ENCODE measurements at places on chromosomes 3 and 15.

- peak; percentile 1 for DNase-seq
Measured at GRCh38 chr3:12454816-12455121, 29.5 kb upstream of the TSEN2 start.

GRCh38 chr15:44909423-44909822, 47.1 kb upstream of the TERB2 start:
- no peak for DNase-seq

GRCh38 chr3:122921791-122922651, 105.5 kb downstream of the SEMA5B start:
- no peak for DNase-seq

DNA sequence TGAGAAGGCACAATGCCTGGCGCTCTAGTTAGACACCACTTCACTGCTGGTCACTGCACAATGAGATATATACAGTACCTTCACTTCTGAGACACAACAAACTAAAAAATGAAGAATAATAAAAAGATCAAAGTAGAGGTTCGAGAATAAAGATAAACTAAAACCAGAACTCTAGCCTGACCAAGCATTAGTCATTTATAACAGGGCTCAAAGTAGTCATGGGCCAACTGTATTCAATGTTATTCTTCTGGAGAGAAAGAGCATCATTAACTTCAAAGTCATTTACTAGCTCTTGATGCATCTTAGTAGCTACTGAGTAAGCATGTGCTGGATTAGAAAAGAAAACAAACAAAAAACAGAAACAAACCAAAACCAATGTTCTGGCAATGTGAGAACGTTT, 145.2 kb downstream of the SSR3 start:
- DNase-seq, result no peak

DNA sequence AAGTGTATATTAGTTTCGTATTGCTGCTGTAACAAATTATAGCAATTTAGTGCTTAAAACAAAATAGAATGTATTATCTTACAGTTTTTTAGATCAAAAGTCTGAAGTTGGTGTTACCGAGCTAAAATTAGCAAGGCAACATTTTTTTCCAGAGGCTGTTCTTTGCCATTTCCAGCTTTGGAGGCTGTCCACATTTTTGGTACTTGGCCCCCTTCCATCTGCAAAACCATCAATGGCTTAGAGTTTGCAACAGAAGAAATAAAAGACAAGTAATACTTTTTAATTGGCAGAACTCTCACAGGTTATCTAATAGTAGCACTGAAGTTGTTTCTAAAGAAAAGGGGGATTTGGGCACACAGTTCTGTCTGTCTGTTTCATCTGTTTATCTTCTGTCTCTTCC, 1248.5 kb downstream of the ROBO1 start:
- DNase-seq, result no peak

- no peak for DNase-seq
Measured at GRCh38 chr15:88239594-88239993, 16.9 kb downstream of the NTRK3 start.

DNA sequence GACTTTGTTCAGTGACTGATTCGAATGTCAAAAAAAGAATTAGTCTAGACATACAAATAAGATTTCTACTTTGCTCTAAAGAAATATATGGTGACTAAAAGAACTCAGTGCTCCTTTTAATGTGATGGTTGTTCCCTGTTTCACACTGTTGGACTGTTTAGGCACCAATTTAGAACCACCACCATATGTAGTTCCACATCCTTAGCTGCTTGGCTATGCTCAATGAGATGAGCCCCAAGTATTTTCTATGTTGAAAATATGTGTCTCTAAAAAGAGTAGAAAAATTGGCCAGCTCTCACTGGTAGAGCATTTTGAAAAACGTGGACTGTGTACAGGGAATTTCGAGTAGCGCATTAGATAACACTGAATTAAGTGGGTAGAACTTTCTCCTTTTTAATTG, 167.3 kb downstream of the GOLIM4 start:
- no peak for DNase-seq

DNA sequence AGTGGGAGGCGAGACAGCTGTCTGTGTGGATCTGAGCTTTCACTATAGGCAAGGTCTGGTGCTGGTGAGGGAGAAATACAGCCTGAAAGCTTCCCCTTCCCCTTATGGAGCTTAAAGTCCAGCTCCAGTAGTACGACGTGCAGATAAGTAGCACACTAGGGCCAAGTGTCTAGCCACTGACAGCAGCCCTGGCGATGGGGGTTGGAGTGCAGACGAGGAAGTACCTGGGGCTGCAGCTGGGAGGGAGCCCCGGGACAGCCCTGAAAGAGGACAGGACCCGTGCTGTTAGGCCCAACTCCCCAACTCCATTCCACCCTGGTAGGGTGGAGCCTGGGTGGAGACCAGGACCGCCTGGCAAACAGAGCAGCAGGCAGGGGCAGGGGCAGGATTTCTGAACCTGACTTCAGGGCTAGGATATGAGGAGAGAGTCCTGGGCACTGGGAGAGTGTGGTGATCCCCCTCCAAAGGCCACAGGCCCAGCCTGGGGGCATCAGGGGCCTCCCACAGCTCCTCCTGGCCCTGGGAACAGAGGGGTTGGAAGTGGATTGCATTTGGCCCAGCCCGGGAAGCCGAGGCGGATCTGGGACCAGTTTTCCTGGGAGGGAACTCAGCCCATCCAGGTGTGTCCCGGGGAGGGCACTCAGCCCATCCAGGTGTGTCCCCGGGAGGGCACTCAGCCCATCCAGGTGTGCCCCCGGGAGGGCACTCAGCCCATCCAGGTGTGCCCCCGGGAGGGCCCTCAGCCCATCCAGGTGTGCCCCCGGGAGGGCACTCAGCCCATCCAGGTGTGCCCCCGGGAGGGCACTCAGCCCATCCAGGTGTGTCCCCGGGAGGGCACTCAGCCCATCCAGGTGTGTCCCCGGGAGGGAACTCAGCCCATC, 42.8 kb downstream of the BDH1 start:
- no peak for DNase-seq

GRCh38 chr3:141764986-141765385, 1.8 kb downstream of the GRK7 start:
- DNase-seq, result no peak

DNA sequence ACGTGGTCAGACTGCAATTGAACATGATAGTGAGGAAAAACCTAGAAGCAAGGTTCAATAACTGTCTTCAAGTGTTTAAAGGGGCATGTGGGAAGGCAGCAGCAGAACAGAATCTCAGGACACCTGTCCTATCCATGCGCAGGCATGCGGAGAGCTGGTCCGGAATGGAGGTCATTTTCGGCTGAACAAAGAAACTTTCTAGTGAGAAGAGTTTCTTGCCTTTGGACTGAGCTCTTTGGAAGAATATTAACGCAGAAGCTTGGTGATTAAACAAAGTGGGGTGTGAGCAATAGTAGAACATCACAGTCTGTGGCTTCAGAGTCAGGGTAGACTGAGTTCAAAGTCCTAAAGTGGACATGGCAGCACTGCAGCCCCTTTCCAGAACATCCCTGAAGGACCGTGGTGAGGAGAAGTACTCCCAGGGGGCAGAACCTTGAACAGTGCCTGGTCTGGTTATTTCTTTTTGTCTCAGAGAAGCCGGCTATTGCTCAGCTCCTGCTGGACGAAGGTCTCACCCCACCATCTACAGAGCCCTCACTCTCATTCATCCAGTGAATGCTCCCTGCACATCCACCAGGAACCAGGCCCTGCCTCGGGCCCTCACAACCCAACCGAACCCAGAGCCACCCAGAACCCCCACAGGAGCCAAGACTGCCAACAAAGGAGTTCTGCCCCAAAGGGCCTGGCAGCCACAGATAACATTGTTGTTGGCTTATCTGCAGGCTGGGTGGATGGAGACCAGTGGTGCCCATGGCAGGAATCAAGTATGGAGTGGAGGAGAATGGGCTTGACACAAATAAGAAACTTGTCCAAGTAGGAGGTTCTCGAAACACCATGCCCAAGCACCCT, 2.8 kb upstream of the SSUH2 start:
- DNase-seq, result no peak

GRCh38 chr3:57464011-57464410, 80.1 kb downstream of the DNAH12 start:
- DNase-seq, result no peak

DNA sequence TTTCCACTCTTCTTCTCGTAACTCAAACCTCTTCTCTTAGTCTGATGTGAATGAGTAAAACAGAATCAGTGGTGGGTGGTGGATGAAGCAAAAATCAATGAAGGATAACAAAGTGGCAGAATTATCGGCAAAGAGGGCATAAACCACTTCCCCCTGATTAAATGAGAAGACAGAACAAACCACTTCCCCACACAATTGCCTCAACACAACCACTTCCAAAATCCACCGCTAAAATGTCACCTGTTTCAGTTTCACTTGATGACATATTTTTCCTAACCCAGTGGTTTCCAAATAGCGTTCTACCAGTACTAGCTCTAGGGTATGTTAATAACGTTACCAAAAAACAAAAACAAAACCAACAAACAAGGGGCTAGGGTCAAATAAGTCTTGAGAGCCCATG, 478.7 kb upstream of the WNT5A start:
- DNase-seq, result no peak

GRCh38 chr3:188272481-188273372, 118.8 kb downstream of the LPP start:
- no peak for DNase-seq

GRCh38 chr15:72339777-72340177, 19.8 kb upstream of the CELF6 start:
- DNase-seq, result no peak

DNA sequence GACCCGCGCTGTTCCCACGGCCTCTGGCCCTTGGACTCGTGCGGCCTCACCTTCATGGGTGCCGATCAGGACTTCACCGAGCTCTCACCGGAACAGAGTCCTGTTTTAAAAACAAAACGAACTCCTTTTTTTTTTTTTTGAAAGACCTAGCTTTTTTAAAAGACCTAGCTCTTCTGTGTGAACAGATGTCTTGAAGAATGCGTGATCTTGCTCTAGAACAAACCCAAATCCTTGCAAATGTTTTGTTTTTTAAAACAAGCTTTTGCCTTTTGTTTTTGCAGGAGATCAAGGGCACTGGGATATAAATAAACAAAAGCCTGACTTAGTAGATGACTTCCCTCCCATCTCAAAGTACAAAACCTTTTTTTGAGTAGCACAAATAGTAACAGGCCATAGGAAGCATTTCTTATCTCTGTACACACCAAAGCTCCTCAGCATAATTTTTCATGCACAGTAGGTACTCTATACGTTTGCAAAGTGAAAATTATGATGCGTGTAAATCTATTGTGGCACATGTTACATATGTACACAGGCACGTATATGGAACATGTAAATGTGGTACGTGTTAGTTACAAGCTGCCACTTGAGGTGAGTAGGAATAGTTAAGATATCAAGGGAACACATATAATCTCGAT, 1.1 kb upstream of the MSL2 start:
- no peak for DNase-seq

DNA sequence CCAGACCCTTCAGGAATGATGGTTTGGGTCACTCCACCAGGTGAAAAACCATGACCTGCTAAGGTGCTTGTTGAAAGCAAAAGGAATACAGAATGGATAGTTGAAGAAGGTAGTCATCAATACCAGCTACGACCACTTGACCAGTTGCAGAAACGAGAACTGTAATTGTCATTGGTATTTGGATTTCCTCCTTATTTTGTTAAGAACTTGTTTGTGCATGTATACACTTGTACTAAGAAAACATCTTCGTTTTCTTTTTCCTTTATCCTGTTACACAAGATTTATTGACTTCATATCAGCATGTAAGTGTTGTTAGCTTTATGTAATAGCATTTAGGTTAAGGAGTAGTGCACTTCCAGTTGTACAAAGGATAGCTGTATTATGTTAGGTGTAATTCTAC, 261.8 kb downstream of the MCTP2 start:
- DNase-seq, result no peak
